Left kidney (tissue), 8 donors: ENCODE measurements at places on chromosomes 5 and 9.

DNA sequence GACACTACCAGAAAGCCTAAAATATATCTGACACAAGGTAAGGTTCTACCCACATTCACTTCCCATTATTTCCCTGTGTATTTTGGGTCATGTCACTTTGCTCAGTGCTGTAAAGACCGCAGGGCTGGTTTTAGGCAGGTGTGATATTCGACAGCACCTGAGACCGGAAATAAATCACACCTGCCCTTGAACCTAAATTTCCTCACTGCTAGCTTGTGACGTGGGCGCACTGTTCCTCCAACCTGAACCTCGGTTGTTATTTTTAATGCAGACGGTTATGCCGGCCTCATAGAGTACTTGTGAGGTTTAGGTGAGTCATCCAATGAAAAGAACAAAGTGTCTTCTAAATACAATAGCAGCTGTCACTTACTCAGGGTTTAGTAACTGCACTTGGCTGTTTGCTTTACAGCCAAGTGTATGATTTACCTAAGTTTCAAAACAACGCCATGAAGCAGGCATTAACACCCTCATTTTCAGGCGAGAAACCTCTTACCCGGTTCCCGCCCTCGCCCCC, 20.7 kb upstream of the ZNF782 start:
- DNase-seq: no peak

DNA sequence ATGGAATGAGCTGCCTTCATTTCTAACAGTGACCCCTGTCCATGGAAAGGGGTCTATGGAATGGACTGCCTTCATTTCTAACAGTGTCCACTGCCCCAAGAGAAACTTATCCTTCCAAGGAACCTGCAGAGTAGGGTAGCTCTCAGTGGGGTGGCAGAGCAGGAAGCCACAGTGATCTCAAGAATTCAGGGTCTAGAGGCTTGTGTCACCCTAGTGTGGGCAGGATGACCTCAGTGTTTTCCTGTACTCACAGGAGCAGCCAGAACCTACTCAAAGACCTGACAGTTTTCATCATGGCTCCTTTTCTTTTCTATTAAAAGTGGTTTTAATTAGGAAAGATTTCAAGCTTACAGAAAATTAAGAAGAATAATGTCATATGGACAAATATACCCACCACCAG, 27.5 kb downstream of the SEC61B start:
- DNase-seq: no peak

DNA sequence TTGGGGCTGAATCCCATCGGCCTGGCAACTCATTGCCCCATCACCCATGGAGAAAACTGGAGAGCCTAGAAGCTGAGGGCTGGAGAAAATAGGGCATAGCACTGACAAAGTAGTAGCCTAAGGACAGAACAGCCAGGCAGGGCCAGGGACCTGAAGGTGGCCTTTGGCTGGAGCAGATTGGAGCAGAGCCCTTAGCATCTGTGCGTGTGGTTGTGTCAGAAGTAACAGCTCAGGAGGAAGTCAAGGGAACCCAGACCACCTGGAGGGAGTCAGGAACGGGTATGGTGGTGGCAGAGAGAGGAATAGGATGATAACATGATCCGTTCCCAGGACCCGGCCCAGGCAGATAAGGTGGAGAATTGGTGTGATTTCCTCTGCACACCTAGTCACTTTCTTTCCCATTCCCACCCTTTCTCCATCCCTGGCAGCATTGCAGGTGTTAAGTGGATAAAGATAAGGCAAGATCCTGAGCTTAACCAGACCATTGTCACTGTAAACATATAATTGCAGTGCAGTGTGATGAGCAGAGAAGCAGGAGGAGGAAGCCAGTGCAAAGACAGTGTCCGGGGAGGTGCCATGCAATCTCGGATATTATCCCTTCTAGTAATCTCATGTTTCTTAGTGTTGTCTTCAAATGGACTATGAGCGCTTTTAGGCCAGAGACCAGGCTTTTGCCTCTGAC, 67.0 kb downstream of the NDFIP1 start:
- no peak for DNase-seq

- DNase-seq: no peak
Measured at GRCh38 chr5:149580808-149581191, 498 bp upstream of the ARHGEF37 start.

GRCh38 chr5:142870532-142871362, 100.6 kb downstream of the ARHGAP26 start:
- no peak for DNase-seq

GRCh38 chr5:32172923-32173266, 1.2 kb downstream of the GOLPH3 start:
- DNase-seq: peak; percentile 25

- no peak for DNase-seq
Measured at GRCh38 chr9:20037699-20038098, 248.9 kb upstream of the SLC24A2 start.

DNA sequence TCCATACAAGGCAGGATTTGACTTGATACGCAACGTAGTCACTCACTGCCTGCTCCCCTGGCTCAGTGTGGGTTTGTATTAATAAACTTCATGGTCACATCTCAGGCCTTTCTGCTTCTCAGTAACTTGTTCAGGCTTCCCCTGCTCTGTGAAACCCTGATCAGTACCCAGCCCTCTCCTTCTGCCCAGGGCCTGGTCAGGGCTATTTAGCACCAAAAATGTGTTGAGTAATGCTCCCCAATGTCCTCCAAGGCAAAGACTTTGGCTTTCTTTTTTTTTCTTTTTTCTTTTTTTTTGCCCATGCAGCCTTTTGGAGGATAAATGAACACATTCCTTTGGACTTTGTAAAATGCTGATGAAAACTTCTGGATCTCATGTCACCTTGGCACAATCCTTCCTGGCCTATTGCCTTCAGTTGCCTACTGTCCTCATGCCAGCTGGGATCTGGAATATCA, 399.2 kb upstream of the KLF4 start:
- DNase-seq: no peak

GRCh38 chr5:16970826-16971225, 34.7 kb upstream of the MYO10 start:
- DNase-seq: no peak

DNA sequence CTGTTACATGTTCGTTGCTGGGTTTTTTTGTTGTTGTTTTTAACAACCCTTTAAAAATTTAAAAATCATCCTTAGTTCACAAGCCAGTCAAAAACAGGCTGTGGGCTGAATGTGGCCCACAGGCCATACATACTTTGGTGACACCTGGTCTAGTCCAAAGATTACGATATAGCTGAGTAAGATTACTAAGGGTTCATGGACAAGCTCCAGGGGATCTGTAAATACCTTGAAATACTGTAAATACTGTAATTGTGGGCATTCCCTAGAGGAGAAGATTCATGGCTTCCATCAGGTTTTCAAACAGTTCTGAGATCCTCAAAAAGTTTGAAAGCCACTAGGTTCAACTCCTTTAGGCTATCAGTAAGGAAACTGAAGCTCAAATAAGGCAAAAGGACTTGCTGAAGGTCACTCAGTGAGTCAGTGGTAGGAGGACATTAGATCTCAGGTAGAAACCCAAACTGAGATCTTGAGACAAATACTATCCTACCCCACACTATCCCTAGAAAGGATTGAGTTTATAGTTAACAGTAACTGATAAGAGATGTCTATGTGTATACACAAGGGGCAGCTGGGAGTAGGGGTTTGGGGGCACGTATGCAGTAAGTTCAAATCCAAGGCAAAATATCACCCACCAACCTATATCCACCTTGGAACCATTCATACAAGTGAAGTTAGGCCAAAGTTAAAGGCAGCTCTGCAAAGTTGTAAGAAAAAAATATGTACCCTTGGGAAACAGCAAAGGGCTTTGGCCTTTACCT, 17.8 kb downstream of the RAB14 start:
- DNase-seq: no peak

- no peak for DNase-seq
Measured at GRCh38 chr5:155475318-155475717, 461.8 kb downstream of the KIF4B start.

DNA sequence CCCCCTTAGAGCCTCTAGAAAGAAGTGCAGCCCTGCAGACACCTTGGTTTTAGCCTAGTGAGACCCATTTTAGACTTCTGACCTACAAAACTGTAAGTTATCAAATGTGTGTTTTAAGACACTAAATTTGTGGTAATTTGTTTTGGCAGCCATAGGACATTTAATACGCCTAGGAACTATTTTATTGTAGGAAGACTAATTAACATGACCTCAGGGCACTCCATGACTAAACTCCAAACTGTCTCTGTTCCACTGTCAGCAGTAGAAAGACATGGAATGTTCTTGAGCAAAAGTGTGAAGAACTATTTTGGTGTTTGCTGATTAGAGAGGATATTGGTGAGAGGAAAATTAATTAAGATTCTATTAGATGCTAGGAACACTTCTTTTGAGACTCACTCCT, 4.1 kb upstream of the APC start:
- DNase-seq: no peak

- no peak for DNase-seq
Measured at GRCh38 chr5:95555553-95555952, 652 bp downstream of the ARSK start.

DNA sequence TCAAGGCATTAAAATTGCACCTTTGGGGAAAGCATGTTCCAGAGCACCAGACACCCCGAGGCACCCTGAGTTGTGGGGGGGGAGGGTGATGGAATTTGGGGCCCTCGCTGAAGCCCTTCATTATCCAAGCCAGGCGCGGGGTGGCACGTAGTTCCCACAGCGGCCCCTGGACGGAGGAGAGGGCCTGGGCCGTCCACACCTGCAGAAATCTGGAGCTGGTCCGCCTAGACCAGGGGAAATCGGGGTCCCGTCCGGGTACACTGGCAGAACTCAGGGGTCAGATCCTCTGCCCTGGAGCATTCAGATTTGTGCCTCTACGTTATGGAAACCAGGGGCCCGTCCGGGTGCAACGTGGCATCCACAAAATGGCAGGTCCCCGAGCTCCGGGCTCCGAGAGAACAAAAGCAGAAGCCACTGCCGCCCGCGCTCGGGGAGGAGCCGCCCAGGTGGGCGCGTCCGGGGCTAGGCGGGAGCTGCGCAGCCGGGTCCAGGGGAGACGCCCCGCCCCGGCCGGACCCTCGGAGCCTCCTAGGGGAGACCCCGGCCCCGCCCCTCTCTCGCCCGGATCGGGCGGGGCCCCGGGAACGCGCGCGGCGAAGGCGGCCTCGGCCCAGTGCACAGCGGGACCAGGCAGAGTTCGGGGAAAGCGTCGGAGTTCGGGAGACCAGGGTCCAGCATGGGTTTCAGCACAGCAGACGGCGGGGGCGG, at the start of gene PLEKHG4B:
TSS of gene PLEKHG4B (plus strand) at position 613 of the 708 bp plus-strand sequence. CDS start at position 677, 64 bp downstream.
- DNase-seq: peak; percentile 82

GRCh38 chr5:90932052-90932699, 373.6 kb downstream of the ADGRV1 start:
- peak; percentile 82 for DNase-seq

- no peak for DNase-seq
Measured at GRCh38 chr5:14428302-14429081, 153.1 kb upstream of the OTULINL start.

DNA sequence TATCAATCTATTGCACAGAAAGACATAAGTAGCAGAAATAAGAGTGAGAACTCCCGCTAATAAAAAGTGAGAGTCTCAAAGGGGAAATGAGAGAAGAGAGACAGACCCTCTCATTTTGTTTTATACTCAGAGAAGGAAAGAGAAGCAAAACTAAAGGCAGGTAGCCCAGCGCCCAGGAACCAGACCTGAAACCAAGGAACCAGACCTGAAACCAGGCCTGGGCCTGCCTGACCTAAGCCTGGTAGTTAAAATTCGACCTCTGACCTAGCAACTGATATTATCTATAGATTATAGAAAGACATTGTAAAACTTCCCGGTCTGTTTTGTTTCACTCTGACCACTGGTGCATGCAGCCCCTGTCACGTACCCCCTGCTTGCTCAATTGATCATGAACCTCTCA, 134.5 kb upstream of the SEMA6A start:
- no peak for DNase-seq

- no peak for DNase-seq
Measured at GRCh38 chr5:91118796-91119195, 264.3 kb downstream of the ARRDC3 start.

DNA sequence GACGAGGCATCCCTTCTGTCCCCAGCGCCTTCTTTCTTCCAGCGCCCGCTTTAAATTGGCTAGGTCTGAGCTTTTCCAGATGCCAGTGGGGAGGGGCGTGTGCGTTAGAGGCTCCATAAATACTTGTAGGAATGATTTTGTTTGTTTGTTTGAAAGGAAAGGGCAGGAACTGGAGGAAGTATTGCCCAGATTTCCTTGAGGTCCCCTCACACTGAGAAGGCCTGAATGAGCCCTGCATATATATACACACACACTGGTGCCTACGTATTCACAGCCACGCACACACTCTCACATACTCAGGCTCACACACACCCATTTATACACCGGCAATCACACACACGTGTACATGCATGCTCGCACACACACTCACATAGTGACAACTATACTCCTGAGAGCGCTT, 1.0 kb upstream of the SLIT3 start:
- no peak for DNase-seq

DNA sequence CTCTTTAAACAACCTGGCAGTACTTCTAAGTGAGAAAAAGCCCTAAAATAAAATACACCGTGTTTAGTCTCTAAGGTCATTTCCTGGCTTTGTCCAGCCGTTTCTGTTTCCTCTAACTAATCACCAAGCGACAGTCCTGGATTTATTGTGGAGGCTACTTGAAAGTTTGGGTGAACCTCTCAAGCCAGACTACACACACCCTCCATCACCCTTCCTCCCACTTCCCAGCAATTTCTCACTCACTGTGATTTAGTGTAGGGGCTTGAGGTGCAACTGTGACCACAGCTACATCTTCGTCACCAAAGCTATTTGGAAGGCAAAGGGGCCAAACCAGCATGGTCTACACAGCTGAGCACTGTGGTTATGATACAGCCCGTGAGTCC, 240.0 kb upstream of the SLC24A2 start:
- DNase-seq: peak; percentile 54

GRCh38 chr5:138083702-138084101, at the start of gene WNT8A:
WNT8A (plus strand) TSS chr5:138084033; CDS start chr5:138084128, 95 bp downstream.
- no peak for DNase-seq

- no peak for DNase-seq
Measured at GRCh38 chr5:81286059-81286617, 15.2 kb upstream of the ZCCHC9 start.

- no peak for DNase-seq
Measured at GRCh38 chr5:55564721-55565120, 30.0 kb upstream of the PLPP1 start.

GRCh38 chr5:112385566-112385965, 33.5 kb downstream of the EPB41L4A start:
- no peak for DNase-seq

GRCh38 chr9:122039234-122039633, 53.9 kb downstream of the TTLL11 start:
- DNase-seq: no peak

DNA sequence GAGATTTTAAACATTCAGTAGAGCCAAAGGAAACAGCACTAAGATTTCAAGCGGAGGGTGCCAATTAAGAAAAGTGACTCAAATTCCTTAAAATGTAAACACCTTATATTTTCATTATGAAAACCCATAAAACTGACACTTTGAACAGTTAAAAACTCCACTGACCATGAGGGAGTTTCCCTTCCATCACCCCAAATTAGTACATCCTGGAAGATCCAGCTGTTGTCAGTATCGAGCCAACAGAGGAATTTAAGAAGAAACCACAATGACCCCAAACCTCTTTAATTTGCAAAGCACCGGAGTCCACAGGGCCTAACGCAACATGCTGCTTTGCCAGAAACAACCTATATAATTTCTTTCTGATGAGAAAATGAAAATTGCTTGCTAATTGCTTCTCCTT, 41.3 kb downstream of the ROR2 start:
- no peak for DNase-seq

GRCh38 chr5:127878174-127878750, 175.1 kb downstream of the CCDC192 start:
- no peak for DNase-seq

- DNase-seq: no peak
Measured at GRCh38 chr5:120052916-120053828, 410.9 kb upstream of the PRR16 start.
